ENCODE measurements at places on chromosomes 7 and 10. TPM values are rescaled to one million over a fixed set of nuclear protein-coding genes. Genes with fewer than 3 reads are reported as not detected.

DNA sequence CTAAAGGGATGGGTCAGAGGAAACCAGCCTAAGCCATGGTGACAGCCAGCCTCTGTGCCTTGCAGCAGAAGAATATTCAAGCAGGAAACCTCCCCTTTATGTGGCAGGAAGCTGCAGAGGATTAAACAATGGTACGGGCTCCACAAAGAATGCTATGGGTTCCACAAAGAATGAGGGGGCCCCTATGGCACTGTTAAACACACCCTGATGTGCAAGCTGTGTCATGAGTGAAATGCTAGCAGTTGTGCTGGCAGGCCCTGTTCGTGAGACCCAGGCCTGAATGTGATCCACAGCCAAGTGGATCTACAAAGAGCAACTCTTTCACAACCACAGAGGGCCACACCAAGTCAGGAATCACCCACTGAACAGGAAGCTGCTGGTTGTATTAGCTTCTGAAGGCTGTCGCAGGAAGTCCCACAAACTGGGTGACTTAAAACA, 68.9 kb downstream of the MYOF start:
- H3K27me3 ChIP-seq: no peaks in the 10 kb centered on the region
- no peaks in the 10 kb centered on the region for H3K4me1 ChIP-seq
- no peak for DNase-seq
- H3K27ac ChIP-seq: no peak overlapping the region
- H3K4me3 ChIP-seq: no peak overlapping the region

DNA sequence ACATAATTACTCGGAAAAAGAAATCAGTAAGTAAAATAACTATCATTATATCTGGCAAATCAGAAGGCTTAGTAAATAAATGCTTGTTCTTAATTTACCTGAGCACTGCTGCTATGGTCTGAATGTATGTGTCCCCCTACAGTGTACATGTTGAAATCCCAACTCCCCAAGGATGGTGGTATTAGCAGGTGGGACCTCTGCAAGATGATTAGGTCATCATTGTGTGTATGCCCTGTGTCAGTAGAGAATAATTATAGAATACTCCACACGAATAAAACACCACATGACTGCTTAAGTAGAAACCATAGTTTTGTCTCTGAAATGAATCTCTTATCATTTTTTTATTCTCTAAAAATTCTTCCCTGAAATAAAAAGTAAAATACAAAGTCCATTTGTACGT, 101.6 kb downstream of the RNF133 start:
- H3K27me3 ChIP-seq: no peaks in the 10 kb centered on the region
- no peak for DNase-seq
- peaks cover 35% of the 10 kb centered on the region for H3K4me1 ChIP-seq
- H3K27ac ChIP-seq: no peak overlapping the region

DNA sequence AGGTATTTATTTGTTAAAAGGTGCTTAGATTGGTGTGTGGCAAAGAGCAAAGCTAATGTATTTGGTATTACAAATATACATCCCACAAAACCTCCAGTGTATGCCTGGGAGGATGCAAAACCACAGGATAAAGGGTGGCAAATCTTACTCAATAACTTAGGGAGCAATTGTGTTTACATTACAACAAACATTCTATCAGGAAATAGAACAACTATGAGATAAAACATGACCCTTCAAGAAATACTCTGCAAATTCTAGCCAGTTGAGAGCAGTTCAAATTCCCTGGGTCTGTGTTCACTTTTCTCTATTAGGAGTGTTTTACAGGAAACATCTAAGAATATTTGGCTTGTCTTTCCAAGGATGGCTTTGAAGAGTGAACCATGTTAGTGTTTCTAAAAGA, 64.9 kb downstream of the CUL1 start:
- H3K27me3 ChIP-seq: no peaks in the 10 kb centered on the region
- H3K4me3 ChIP-seq: no peak overlapping the region
- H3K4me1 ChIP-seq: no peaks in the 10 kb centered on the region
- DNase-seq: no peak
- peaks cover 16% of the 10 kb centered on the region for H3K36me3 ChIP-seq

DNA sequence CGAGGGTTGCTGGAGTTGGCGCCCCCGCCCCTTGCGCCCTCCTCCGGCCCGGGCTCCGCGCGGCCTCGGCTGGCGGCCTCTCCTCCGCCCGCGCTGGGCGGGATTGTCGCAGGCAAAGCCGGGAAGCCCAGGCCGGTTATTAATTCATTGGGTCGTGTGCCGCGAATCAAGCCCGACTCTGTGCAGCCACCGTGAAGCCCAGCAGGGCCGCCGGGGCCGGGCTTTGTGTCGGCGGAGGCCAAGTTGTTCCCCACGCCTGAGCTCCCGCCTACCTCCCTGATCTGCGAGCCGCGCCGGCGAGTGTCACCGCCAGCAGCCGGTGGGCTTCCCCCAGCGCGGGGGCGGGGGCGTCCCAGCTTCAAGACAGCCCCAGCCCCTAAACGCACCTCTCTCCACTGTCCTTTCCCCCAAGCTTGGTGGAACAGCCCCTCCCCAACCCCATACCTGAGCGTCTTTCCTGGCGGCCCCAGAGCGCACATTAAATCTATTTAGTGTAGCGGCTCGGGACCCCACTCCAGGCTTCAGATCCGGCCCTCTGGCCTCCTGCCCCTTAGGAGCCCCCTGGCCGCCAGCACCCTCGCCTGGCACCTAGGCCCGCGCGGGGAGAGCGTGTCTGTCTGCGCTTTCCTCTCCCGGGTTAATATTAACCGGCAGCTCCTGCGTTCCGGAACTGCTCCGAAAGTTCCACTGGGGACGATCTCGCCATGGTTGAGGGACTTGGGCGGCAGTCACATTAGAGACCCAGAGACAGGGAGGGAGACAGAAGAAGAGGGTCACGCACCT, 3.5 kb downstream of the SHH start:
- peak overlapping the region; percentile 37 for H3K4me3 ChIP-seq
- peaks cover 100% of the 10 kb centered on the region for H3K27me3 ChIP-seq
- no peaks in the 10 kb centered on the region for H3K36me3 ChIP-seq
- H3K4me1 ChIP-seq: peaks cover 52% of the 10 kb centered on the region

GRCh38 chr10:78451592-78451991, 417.9 kb downstream of the RPS24 start:
- no peaks in the 10 kb centered on the region for H3K27me3 ChIP-seq
- no peaks in the 10 kb centered on the region for H3K36me3 ChIP-seq
- H3K4me1 ChIP-seq: peaks cover 20% of the 10 kb centered on the region
- H3K4me3 ChIP-seq: no peak overlapping the region
- no peak overlapping the region for H3K27ac ChIP-seq

DNA sequence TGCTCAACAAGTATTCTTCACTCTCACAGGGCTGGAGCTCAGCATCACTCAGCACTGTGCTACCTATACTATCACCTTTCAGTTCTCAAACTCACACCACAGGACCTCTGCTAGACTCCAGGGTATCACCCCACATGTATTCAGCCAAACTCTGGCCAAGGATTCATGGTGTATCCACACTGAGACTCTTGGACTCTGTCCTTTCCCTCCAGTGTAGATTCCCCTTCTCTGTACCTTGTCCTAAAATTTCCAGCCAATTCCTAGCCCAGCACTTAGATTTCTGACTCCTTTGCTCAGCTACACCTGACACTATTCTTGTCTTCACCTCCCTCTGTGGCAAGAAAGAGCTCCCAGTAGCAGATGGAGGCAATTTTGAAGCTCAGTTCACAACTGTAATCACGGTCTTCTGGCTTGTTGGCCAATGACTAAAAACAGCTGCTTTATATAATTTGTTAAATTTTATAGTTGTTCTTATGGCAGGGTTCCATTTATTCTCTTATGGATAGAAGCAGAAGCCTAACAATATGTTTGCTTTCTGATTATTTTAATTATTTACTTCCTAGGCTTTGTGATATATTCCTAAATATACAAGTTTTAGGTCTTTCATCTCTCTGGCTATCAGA, 258.8 kb downstream of the THSD7A start:
- H3K36me3 ChIP-seq: no peaks in the 10 kb centered on the region
- H3K27me3 ChIP-seq: no peaks in the 10 kb centered on the region
- no peak overlapping the region for H3K27ac ChIP-seq
- H3K4me3 ChIP-seq: no peak overlapping the region
- no peak for DNase-seq

- DNase-seq: no peak
- H3K4me1 ChIP-seq: peaks cover 11% of the 10 kb centered on the region
- no peak overlapping the region for H3K4me3 ChIP-seq
- no peaks in the 10 kb centered on the region for H3K36me3 ChIP-seq
- no peaks in the 10 kb centered on the region for H3K27me3 ChIP-seq
Measured at GRCh38 chr7:51639661-51640334, 323.2 kb upstream of the COBL start.

DNA sequence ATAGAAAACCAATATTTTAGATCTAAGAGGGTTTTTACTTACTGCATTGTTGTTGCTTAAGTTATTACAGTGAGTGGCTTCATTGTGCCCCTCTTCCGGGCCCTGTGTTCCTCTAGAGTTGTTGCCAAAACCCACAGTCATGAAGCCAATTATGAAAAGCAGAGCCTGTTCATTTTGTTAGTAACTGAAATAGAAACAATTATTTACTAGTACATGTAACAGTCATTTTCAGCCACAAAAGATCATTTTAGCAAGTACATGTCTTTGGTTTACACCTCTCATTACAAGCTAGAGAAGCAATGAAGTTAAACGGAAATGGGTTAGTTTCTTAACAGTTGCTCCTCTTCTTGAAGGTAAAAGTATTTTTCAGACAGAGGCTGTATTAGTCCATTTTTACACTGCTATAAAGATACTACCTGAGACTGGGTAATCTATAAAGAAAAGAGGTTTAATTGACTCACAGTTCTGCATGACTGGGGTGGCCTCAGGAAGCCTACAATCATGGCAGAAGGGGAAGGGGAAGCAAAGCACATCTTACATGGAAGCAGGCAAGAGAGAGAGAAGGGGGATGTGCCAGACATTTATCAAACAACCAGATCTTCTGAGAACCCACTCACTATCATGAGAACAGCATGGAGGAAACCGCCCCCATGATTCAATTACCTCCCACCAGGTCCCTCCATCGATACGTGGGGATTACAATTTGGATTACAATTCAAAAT, 380.5 kb downstream of the SFMBT2 start:
- H3K4me1 ChIP-seq: no peaks in the 10 kb centered on the region
- no peak for DNase-seq
- H3K27me3 ChIP-seq: no peaks in the 10 kb centered on the region
- no peak overlapping the region for H3K27ac ChIP-seq
- H3K36me3 ChIP-seq: no peaks in the 10 kb centered on the region

DNA sequence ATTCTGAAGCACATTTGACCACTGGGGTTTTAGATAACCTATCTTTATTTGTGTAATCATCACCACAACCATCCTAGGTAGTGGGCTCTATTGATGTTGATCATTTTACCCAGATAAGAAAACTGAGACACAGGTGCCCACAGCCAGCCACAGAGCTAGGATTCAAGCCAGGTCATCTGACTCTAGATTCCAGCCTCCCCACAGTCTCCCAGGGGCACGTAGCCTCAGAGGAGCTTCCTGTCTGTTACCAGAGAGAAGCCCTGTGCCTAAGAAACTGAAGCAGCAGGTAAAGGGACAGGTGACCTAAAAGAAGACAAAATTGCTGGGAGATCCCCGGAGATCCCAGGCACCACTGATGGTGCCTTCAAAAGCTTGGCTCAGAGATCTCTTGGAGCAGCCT, 55.8 kb downstream of the ALOX5 start:
- DNase-seq: no peak
- no peak overlapping the region for H3K27ac ChIP-seq
- H3K4me1 ChIP-seq: no peaks in the 10 kb centered on the region
- no peaks in the 10 kb centered on the region for H3K27me3 ChIP-seq
- no peak overlapping the region for H3K4me3 ChIP-seq

DNA sequence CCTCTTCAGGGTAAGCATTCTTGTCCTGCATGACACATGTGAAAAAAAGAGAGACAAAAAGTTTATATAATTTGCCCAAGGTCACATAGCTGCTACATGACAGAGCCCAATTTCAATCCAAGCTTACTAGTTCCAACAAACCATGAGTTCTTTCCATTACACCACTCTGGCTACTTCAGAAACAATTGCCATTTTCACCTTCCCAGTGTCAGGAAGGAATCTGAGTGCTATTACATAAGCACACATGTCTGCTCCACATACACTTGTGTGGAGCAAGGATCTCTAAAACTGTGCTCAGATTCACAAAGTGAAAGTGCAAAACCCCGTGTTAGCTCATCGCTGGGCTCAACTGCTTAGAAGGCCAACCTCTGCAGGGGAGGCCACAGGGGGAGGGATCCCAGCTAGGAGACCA, 356.2 kb upstream of the NFE2L3 start:
- H3K4me1 ChIP-seq: no peaks in the 10 kb centered on the region
- no peak overlapping the region for H3K4me3 ChIP-seq
- H3K36me3 ChIP-seq: no peaks in the 10 kb centered on the region
- no peak overlapping the region for H3K27ac ChIP-seq

- peaks cover 20% of the 10 kb centered on the region for H3K4me1 ChIP-seq
- H3K27ac ChIP-seq: no peak overlapping the region
- no peaks in the 10 kb centered on the region for H3K36me3 ChIP-seq
- DNase-seq: no peak
Measured at GRCh38 chr10:86263209-86263608, 103.4 kb downstream of the GRID1 start.

DNA sequence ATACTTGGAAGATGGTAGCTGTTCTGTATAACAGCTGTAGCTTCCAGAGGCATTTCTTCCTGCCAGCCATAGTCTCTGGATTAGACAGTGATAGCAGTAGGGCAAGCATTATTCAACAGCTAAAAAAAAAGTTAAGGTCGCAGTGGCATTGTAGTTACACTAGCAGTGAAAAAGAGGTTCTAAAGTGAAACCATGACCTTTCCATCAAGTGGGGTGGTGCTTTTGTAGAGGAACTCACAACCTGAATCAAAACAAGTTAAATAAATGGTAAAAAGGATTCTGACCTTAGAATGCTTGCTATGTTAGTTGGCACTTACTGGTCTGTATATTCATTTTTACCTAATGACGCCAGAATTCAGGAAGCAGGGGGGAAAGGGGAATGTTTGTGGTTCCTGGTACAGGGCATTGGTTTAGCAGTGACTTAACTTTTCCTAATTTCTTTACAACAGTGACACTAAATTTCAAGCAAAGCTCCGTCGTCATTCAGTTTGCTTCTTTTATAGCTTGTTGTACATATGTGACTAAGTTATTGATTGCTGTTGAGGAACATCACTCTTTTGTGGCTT, 55.0 kb downstream of the GBF1 start:
- no peak overlapping the region for H3K27ac ChIP-seq
- H3K4me3 ChIP-seq: no peak overlapping the region
- H3K27me3 ChIP-seq: no peaks in the 10 kb centered on the region
- H3K36me3 ChIP-seq: no peaks in the 10 kb centered on the region
- no peaks in the 10 kb centered on the region for H3K4me1 ChIP-seq

GRCh38 chr7:82633592-82633991, 190.0 kb upstream of the CACNA2D1 start:
- H3K27ac ChIP-seq: no peak overlapping the region
- no peak for DNase-seq
- H3K4me1 ChIP-seq: no peaks in the 10 kb centered on the region

DNA sequence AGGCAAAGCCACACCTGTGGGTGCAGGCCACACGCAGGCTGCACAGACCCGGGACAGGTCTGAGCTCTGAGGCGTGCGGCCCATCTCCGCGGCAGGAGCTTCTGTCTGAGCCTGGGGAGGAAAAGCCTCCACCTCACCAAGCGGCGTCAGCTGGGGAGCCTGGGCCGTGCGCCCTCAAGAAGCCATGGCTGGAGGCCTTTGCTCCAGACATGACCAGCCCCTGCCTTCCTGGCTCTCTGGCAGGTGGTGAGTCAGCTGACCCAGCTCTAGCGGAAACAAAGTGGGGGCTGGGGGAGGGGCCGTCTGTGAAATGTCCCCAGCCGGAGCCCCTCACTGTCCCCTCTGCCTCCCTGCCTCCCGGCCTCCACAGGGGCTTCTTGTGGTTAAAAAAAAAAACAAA, 12.5 kb downstream of the GPER1 start:
- H3K4me1 ChIP-seq: no peaks in the 10 kb centered on the region
- no peaks in the 10 kb centered on the region for H3K27me3 ChIP-seq
- no peak overlapping the region for H3K27ac ChIP-seq
- no peak for DNase-seq
- no peaks in the 10 kb centered on the region for H3K36me3 ChIP-seq

GSTK1 gene
- total RNA-seq: 61.6 TPM

NOS3 gene
- total RNA-seq: 1.3 TPM

INPP5F gene
- total RNA-seq: 125 TPM

All from neural progenitor cell (in vitro differentiated cells).